Activated naive CD8-positive, alpha-beta T cell treated with anti-CD3 and anti-CD28 coated beads for 36 hours (primary cell): ENCODE measurements at places on chromosomes 2 and 18. TPM values are rescaled to one million over a fixed set of nuclear protein-coding genes. Genes with fewer than 3 reads are reported as not detected.

The RAB6D gene
- total RNA-seq = not detected

The LYPD1 gene
- not detected for total RNA-seq

The EVA1A gene
- total RNA-seq = 0.23 TPM

The CYTIP gene
- 302 TPM for total RNA-seq

The SLC1A4 gene
- 17.6 TPM for total RNA-seq

The TEX44 gene
- not detected for total RNA-seq

The CDH20 gene
- total RNA-seq = 0.25 TPM

The RSAD2 gene
- total RNA-seq = 10.0 TPM

The ADGRF3 gene
- 5.2 TPM for total RNA-seq

The TMEM178A gene
- total RNA-seq = 0.16 TPM

The ARHGEF4 gene
- total RNA-seq = 2.8 TPM

The RMDN2 gene
- 3.2 TPM for total RNA-seq

The SGO2 gene
- 36.9 TPM for total RNA-seq

The NT5DC4 gene
- total RNA-seq = not detected

The ABCB11 gene
- total RNA-seq = not detected

The CCDC148 gene
- not detected for total RNA-seq

The KIAA2012 gene
- not detected for total RNA-seq

The CNGA3 gene
- not detected for total RNA-seq

The LRRTM4 gene
- not detected for total RNA-seq

The GPR55 gene
- total RNA-seq = 18.8 TPM

The GPR155 gene
- 9.4 TPM for total RNA-seq

The G6PC2 gene
- not detected for total RNA-seq

The SCYGR4 gene
- total RNA-seq = not detected

The POTEC gene
- total RNA-seq = not detected

The DTNB gene
- total RNA-seq = 14.3 TPM

The CHRND gene
- not detected for total RNA-seq

The KCNG2 gene
- not detected for total RNA-seq

The UGT1A9 gene
- not detected for total RNA-seq

The DOK6 gene
- total RNA-seq = not detected

The RAX gene
- not detected for total RNA-seq

The PROKR1 gene
- 0.52 TPM for total RNA-seq

The CUL3 gene
- 83.5 TPM for total RNA-seq

The TSPYL6 gene
- not detected for total RNA-seq

The PROM2 gene
- total RNA-seq = not detected
